CD14-positive monocyte (primary cell): ENCODE measurements at places on chromosomes 2 and 18. TPM values are rescaled to one million over a fixed set of nuclear protein-coding genes. Genes with fewer than 3 reads are reported as not detected.

DNA sequence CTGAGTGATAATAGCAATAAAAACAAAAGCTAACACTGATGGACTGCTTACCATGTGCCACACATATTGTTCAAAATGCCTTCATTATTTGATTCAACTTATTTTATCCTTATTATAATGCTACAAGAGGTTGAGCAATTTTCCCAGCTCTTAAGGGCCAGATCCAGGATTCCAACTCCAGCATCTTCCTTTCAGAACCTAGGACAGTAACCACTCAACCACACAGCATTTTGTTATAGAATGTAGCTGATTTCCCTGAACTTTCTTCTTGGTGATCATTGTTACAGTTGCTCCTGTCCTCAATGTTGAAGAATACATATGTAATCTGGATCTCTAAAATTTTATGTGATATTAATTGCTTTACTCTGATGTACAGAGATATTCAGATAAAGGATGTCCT lies 341.7 kb downstream of the PIK3C3 start:
- no peaks in the 10 kb centered on the region for H3K4me1 ChIP-seq
- H3K27me3 ChIP-seq, result no peaks in the 10 kb centered on the region
- H3K36me3 ChIP-seq, result no peaks in the 10 kb centered on the region
- no peak overlapping the region for H3K27ac ChIP-seq

DNA sequence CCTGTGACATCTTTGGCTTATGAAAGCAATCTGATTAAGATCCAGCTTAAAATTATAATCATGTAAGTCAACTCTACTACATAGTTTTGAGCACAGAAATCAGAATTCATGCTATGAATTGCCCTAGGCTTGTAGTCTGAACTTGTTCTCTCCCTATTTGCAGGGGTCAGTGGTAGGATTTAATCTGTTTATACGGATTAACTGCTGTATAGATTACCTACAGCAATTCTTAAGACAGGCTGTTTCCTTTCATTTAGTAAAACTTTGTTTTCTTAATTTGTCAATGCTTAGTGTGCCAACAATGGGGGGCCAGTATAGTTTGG lies 287.9 kb downstream of the PDE11A start:
- DNase-seq, result no peak
- H3K27me3 ChIP-seq, result no peaks in the 10 kb centered on the region
- H3K27ac ChIP-seq, result no peak overlapping the region
- H3K4me3 ChIP-seq, result no peak overlapping the region
- peaks cover 11% of the 10 kb centered on the region for H3K4me1 ChIP-seq
- no peaks in the 10 kb centered on the region for H3K36me3 ChIP-seq

DNA sequence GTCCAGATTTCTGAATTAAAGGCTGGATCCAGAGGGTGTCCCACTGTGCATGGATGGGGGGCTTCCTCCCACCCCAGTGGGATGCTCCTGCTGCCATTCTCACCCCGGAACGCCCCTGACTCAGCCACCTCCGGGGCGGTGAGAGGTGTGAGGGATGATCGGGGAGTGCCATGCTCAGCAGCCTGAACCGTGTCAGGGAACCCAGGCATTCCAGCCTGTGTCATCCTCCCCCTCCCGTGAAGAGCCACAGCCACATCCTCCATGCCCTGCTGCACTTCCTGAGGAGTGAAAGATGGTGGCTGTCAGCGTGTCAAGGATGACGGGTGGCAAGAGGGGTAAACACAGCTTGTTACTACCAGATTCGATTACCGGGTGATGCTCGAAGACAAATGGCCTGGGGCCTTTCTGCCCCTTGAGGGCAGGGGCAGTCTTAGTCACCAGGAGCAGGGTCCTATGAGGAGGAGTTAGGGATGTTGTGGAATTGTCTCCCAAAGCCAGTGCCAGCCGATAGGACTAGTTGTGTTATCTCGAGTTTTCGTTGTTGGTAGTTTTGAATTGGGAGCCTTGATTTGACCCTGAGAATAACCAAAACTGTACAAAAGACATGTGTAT lies 80.8 kb downstream of the TCF7L1 start:
- H3K27me3 ChIP-seq, result no peaks in the 10 kb centered on the region
- DNase-seq, result no peak
- H3K4me1 ChIP-seq, result no peaks in the 10 kb centered on the region

DNA sequence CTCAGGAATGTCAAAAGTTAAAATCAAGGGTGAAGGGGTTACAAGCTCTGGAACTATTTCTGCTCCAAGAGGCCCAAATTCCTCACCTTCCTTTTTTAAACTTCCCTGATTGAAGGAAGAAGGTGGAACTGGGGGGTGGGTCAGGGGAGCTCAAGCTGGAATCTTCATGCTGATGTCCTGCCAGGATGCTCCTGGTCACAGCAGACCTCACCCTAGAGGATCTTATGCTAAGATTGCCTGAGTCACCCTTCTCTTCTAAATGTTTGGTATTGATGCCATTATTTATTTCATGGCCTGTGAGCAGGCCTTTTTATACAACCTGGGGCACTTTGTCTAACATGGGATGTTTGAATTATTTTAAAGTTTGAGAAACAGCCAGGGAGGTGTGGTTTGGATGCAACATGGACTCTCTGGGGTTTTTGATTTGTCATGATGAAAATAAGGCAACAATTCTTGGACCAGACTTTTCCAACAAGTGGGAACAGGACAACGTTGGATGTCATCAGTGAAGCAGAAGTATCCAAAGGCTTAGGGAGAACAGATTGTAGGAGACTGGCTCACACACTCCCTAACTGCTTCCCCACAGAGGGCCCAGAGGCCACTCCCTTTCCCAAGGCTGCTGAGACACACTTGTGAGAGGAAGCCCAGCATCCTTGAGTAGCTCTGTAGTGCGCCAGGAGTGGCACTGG lies 420.2 kb upstream of the MEX3C start:
- no peaks in the 10 kb centered on the region for H3K36me3 ChIP-seq
- H3K27ac ChIP-seq, result no peak overlapping the region
- no peak overlapping the region for H3K4me3 ChIP-seq
- DNase-seq, result no peak
- H3K27me3 ChIP-seq, result no peaks in the 10 kb centered on the region

DNA sequence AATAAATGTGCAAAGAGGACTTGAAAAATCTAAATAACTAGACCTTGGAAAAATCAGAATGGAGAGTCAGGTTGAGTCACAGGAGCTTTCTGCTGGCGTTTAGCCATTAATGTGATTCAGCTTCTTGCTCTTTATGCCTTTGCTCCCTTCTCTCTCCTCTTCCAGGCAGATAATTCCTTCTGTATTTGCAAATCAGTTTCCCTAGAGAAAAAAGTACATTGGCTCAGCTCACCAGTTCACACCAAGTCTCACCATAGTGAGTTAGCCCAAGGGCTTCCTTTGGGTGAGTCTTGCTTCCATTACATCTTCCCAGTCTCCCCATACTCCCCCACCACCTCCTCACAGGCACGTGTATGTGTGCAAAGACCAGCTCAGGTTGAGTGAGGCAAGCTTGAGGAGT lies 73.6 kb downstream of the CYBRD1 start:
- no peak overlapping the region for H3K27ac ChIP-seq
- H3K4me3 ChIP-seq, result no peak overlapping the region
- H3K27me3 ChIP-seq, result no peaks in the 10 kb centered on the region

- H3K4me1 ChIP-seq, result no peaks in the 10 kb centered on the region
- DNase-seq, result no peak
These were observed 620.4 kb downstream of the XIRP2 start for GRCh38 chr2:167508709-167509108.

GRCh38 chr18:78998371-78999071 lies 18.9 kb downstream of the SALL3 start:
- H3K27me3 ChIP-seq, result peaks cover 2% of the 10 kb centered on the region
- no peak overlapping the region for H3K4me3 ChIP-seq
- no peak for DNase-seq
- H3K36me3 ChIP-seq, result no peaks in the 10 kb centered on the region
- no peak overlapping the region for H3K27ac ChIP-seq

GRCh38 chr2:172513524-172513900 lies 42.4 kb upstream of the PDK1 start:
- H3K4me3 ChIP-seq, result no peak overlapping the region
- no peaks in the 10 kb centered on the region for H3K36me3 ChIP-seq
- no peak overlapping the region for H3K27ac ChIP-seq
- peak; percentile 4 for DNase-seq
- peaks cover 24% of the 10 kb centered on the region for H3K4me1 ChIP-seq
- no peaks in the 10 kb centered on the region for H3K27me3 ChIP-seq

DNA sequence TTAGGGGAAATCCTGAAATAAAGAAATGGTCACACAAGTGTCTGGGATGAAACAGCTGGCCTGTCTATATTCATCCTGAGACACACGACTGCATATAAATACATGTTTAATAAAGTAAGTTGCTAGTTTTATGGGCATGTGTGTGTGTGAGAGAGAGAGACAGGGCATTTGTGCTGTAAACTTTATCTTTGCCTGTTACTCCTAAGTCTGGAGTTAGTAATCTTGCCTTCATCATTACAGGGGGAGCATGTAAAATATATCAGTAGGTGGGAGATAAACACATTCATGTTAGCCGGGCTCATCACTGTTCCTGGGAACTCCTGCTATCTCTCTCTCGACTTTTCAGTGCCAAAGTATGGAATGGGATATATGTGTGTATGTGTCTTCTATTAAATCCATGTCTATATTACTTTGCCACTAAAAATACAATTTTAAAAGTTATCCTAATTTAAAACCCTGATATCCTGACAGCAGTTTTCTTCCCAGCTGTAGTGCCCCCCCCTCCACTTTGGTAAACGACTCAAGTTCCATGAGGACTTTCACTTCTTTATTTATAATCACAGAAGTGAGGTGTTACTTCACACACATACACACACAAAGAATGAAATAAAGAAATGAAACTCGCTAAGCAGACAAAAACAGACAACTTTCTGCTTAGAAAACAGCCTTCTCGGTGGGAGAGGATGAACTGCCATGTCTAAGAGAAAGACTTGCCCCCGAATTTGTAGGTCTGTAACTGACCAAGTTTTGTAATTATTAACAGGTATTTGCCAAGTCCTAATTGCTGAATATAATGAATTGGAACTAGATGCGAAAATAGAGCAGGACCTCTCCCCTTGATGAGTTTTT lies 947 bp downstream of the ZEB2 start:
- no peaks in the 10 kb centered on the region for H3K27me3 ChIP-seq
- H3K36me3 ChIP-seq, result peaks cover 16% of the 10 kb centered on the region
- DNase-seq, result peak; percentile 83
- H3K4me1 ChIP-seq, result peaks cover 40% of the 10 kb centered on the region
- H3K27ac ChIP-seq, result peak overlapping the region; percentile 99

DNA sequence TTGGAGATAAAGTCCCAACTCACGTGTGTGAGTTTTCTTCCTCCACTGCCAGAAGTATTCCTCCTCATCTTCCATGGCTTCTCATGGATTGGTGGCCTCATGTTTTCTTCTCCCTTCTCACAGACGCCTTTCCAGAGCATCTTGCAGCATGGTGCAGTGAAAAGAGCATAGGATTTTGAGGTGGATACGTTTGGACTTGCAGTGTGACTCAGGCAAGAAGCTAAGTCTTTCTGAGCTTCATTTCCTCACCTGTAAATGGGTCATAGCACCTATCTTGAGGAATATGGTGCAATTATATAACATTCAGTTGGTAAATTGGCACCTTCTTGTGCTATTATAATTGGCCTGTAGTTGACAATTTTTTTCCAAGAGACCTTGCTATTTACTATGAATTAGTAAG lies 247.6 kb downstream of the RDH14 start:
- no peak overlapping the region for H3K27ac ChIP-seq
- H3K27me3 ChIP-seq, result no peaks in the 10 kb centered on the region
- H3K4me1 ChIP-seq, result no peaks in the 10 kb centered on the region

GRCh38 chr18:41922841-41923240 lies 32.2 kb upstream of the PIK3C3 start:
- peaks cover 10% of the 10 kb centered on the region for H3K4me1 ChIP-seq
- H3K36me3 ChIP-seq, result no peaks in the 10 kb centered on the region
- H3K4me3 ChIP-seq, result no peak overlapping the region
- no peak for DNase-seq

- H3K27ac ChIP-seq, result no peak overlapping the region
- no peaks in the 10 kb centered on the region for H3K27me3 ChIP-seq
- no peak for DNase-seq
- H3K36me3 ChIP-seq, result no peaks in the 10 kb centered on the region
- no peaks in the 10 kb centered on the region for H3K4me1 ChIP-seq
These were observed 86.6 kb downstream of the EVA1A start for GRCh38 chr2:75474115-75474514.

The EMILIN1 gene
- 0.43 and 0.89 TPM in 2 replicates for polyA plus RNA-seq

The KRCC1 gene
- 24.7 TPM for polyA plus RNA-seq

The UGT1A10 gene
- polyA plus RNA-seq, result not detected

The ANO7 gene
- not detected for polyA plus RNA-seq

The AKAIN1 gene
- not detected in 2 replicates for polyA plus RNA-seq

The ASAP2 gene
- polyA plus RNA-seq, result 0.20 TPM

The ARL4C gene
- 31.9 and 90.9 TPM in 2 replicates for polyA plus RNA-seq

The ALPI gene
- not detected for polyA plus RNA-seq

The C2orf69 gene
- 9.4 TPM for polyA plus RNA-seq
